ENCODE measurements at places on chromosomes 11 and 22. TPM values are rescaled to one million over a fixed set of nuclear protein-coding genes. Genes with fewer than 3 reads are reported as not detected.

The RAB39A gene
- 6.2 TPM for total RNA-seq

The C11orf52 gene
- total RNA-seq, result not detected

The PRR33 gene
- not detected for total RNA-seq

The CARD16 gene
- 19.3 TPM for total RNA-seq

The ROBO4 gene
- total RNA-seq, result not detected
